Renal cortex interstitium (tissue), 15 donors: ENCODE measurements at places on chromosomes 11 and 22. TPM values are rescaled to one million over a fixed set of nuclear protein-coding genes. Genes with fewer than 3 reads are reported as not detected.

Gene RTN4R
- 10.3 TPM for polyA plus RNA-seq

Gene B3GAT1
- polyA plus RNA-seq = 4.9 TPM

Gene OR5P2
- polyA plus RNA-seq = not detected

DNA sequence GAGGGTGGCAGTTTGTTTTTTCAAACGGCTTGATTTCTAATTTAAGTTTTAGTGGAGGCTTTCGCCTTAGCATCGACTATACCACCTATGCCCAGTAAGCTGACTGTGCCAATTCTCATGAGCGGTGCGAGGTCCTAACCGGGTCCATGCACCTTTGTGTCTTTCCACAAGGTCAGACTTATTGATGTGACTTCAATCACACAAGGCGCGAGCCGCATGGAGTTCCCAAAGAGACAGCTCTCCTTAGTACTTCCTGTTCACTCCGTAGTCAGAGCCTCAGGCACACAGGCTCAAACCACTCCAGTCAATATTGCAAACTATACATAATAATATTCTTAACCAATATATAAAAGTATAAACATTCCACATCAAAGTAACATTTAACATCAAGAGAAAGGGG, 18.2 kb downstream of the ST14 start:
- DNase-seq = no peak

DNA sequence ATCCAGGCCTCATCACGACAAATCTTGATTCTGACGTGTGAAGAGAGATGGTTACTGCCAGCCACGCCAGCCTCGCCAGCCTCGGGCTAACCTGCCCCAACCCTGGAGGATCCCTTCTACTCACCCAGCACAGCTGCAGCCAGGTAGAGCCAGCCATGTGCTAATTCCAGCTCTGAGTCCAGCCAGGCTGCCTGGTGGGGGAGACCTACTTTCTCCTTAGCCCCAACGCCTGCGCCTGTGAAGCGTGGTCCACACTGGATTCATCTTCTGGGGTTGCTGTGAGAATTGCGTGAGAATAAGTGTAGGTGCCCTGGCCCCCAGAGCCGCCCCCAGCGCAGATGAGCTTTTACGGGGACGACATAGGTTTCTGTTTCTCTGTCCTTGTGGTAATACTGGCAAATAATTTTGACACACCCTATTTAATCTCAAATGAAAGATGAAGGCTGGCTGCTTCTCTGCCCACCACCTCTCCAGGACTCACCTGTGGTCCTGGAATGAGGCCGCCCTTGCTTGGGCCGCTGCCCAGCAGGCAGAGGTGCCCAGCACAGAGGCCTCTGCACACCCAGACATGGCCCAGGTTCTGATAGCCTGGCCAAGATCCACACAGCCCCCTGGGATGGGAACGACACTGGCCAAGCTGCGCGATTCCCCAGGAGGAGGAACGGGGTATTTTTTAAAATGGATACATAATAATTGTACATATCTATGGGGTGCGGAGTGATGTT, 528.4 kb downstream of the TBC1D22A start:
- no peak for DNase-seq

DNA sequence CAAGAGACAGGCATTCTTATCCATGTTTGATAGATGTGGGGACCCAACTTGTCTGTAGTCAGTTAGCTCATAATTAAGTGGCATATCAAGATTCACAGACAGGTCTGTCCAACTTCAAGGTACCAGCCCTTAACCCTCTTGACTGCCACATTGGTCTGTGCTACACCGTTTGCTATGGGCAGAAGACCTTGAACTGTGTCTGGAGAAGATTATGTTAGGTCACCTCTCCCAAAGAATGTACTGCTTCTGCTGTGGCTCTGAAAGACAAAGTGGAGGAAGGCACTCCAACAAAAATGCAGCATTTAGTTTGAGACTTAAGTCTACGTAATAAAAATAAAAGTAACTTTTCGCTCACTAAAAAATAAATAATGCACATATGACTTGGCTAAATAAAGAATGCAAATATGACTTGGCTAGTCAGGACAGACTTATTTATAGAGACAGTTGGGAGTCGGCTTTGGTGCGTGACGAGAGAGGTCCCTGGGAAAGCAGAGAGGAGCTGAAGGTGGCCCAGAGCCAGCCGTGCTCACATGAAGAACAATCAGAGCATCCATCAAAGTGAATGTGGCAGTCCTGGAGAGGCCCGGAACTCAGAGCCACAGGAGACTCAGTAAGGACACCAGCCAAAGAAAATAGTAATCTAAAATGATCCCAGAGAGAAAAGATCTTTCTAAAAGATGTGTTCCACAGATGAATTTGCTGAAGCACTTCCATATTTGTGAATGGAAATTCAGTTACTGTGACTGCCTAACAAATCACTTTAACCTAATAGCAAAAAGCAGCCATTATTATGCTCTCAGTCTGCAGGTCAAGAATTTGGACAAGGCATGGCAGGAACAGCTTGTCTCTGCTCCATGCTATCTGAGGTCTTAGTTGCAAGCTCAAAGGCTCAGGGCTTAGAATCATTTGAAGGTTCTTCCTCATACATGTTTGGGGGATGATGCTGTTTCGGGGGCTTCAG, 35.0 kb downstream of the CWC15 start:
- DNase-seq = no peak

DNA sequence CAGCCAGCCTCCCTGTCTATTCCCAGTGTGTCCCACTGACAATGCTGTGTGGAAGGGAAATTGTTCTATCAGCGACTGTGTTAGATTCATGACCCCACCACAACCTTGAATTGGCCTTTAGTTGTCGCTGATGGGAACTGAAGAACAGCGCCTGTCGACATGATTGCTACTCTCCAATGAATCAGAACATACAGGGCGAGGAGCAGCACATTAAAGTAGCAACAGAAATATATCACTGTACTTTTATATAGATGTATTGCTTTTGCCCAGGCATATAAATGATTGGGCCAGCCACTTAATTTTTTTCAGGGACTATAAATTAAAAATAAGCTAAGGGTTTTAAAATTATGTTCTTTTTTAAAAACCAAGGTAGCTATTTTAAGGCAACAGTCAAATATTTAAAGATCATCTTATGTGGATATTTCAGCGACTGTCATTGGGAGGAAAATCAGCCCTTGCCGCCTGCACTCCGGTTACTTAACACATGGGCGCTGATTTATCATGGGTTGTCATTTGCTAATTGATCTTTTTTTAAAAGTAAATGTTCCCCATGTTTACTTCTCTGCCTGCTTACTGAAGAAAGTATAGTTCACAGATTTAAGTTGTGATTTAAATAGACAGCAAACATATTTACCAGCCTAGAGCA, 42.1 kb downstream of the ARL14EP start:
- DNase-seq = no peak

- no peak for DNase-seq
These were observed 3.5 kb downstream of the SBF1 start for GRCh38 chr22:50471197-50471847.

DNA sequence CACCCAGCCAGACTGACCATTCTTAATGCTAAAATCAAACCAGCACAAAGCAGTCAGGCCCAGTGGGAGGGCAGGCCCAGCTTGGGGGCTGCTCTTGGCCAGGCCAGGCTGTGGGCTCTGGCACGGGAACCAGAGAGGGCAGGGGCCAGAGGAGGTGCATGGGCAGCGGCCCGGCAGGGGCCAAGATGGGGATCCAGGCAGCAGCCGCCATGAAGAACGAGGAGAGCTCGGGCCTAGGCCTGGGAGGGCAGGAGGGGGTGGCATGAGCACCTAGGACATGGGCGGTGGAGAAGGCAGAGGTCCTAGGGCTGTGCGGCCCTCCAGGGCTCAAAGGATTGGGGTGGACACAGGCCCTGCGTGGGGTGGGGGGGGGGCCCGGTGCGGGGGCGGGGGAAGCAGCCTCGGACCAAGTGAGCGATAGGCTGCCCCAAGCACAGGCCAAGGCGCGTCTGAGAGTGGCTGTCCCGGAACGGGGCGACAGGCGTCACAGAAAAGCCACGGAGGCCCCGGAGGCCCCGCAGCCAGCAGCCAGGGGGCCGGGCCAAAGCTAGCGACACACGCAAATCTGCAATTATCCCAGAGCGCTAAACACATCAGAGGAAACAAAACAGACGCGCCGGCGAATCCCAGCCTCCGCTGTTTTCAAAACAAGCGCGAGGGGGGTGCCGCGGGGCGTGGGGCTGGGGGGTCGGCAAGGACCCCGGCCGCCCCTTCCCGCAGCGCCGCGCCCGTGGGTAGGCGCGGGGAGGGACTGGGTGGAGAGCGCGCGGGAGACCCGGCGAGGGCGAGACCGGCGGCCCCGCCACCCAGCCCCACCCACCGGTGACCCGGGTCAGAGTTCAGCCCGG, 8.3 kb downstream of the PLXNB2 start:
- DNase-seq = no peak

DNA sequence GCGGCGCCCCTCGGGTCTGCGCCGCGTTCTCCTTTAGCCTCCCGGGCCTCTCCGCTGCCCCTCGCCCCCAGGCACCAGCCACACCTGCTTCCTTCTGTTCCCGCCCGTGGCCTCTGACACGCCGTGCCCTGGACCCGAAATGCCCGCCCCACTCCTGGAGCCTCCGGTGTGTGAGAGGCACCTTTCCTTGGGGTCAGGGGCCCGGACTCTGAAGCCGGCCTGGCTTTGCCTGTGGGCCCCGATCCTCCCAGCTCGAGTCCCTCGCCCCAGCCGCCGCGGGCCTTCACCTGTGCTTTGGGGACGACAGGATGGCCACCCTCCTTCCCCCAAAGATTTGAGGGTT, 661 bp upstream of the CDPF1 start:
- no peak for DNase-seq

- peak; percentile 20 for DNase-seq
These were observed 387.1 kb downstream of the SOX6 start for GRCh38 chr11:15969281-15969680.

DNA sequence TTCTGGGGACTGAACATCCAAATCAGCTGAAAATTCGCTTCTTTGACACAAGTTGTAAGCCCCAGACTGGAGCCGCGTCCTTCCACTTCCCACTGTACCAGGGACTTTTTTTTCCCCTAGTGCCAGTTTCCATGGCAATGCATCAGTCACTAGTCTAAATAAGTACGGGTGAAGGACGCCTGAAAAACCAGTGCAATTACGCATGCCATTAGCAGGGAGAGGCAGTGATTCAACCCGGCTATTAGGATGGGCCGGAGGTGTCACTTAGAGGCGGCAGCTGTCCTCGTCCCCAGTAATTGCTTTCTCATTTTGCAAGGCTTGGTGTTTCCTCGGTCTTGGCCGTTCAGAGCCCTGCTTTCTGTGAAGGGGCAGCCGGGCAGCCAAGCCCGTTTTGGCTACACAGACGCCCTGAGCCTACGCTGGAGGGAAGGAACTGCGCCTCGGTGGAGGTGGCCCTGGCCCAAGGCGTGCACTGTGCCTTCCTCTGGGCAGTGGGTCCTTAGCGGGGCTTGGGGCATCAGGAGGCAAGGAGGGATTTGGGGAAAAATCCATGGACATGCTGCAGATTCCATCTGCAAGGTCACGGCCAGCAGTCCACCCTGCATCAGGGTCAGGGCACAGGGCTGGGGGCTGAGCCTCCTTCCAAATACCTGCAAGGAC, 319.7 kb downstream of the CTTN start:
- no peak for DNase-seq

DNA sequence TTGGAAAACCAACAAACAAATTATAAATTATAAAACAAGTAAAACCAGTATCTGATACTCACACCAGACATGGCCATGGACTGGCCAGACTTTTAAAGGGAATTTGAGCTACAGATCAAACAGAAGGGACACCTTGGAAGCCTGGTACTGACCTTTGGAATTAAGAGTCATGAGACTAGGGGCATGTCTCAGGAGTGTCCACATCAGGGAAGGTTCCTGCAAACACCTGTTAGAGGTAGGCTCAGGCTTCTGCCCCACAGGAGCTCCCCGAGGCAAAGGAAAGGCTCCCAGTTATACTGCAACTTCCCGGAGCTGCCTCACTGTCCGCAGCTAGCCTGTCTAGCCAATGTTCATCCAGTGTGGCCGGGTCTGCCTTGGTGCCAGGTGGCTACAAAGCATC, 290.1 kb downstream of the BUD13 start:
- DNase-seq = no peak
